ENCODE measurements at places on chromosomes 6 and 20.
A peak's percentile ranks its signal among the peaks of the same experiment; 100 is the strongest.

- no peak for DNase-seq
These were observed 200.9 kb downstream of the EDN1 start for GRCh38 chr6:12490904-12491571.

DNA sequence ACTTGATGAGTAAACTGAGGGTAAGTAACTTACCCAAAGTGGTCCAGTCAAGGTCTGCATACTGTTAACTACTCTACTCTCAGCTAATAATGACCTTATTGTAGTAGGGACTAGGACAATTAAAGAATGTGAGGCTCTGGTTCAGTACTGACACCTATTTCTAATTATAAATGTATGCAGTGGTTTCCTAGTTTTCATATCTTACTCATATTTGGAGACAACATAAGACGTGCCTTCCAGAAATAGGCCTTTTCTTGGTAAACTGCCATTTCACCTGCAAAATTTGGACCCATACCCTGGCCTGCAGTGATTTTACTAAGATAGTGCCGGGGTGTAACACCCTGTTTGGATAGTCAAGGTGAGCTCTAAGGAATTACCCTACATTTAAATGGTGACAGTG lies 24.7 kb downstream of the GJA1 start:
- no peak for DNase-seq

DNA sequence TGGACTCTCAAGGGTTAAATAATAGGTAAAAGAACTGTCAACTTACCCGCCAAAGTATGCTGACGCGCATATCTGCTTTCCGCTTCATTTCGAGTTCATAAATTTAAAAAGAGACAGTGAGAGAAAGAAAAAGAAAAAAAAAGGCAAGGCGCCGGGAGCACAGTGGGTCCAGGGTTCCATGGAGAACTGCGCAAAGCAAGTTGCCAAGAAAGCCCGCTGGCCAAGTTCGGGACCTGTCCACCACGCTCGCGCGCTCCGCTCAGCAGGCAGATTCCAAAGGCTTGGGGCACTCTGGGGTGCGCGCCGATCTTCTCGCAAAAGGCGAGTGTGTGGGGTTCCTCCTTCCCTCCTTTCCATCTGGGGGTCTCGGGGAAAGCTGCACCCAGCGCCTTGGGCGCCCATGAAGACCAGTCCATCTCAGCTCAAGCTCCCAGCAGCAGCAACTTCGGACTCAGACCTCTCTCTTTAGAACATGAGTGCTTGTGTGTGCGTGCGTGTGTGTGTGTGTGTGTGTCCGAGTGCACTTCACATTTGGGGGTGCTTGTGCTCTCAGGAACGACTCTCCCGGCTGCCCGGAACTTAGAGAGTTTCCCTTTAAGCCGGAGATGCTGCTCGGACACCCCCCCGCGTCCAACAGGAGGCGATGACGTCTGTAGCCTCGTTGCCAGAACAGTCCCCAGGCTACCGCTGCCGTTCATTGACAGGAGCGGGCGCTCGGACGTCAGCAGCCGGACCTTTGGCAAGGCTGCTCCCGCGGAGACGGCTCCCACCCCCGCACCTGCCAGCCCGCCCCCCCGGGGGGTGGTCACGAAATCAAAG lies 180.0 kb downstream of the TBXT start:
- peak; percentile 59 for DNase-seq

DNA sequence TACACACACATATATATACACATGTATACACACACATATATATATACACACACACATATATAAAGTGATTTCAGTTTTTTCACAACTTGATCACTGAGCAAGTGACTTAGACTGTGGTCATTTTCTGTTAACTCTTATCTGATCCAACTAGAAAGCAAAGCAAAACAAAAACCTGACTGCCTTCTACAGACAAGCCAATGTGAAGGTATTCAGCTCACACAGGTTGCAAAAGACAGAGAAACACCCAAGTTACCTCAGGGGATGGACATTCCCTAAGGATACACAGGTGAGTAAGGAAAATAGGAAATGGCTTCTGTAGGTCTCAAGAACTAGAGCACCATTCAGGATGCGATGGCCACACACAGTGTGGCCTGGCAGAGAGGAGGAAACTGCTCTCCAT lies 58.4 kb upstream of the IER3 start:
- DNase-seq, result no peak

GRCh38 chr6:128725271-128726233 lies 157.4 kb upstream of the LAMA2 start:
- peak; percentile 61 for DNase-seq

DNA sequence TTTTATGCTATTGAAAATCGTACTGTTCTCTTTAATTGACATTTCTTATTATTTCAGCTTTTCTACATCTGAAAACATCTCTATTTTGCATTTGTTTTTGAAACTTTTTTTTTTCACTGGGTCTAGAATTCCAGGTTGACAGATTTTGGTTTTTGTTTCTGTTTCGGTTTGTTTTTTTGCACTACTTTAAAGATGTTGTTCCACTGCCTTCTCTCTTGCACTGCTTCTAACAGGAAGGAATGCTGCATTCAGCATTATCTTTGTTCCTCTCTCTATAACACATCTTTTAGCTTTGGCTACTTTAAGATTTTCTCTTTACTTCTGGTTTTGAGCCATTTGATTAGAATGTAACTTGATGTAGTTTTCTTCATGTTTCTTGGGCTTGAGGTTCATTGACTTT lies 20.1 kb upstream of the SLC17A1 start:
- DNase-seq, result no peak
